ENCODE measurements at places on chromosomes 5 and 9. TPM values are rescaled to one million over a fixed set of nuclear protein-coding genes. Genes with fewer than 3 reads are reported as not detected.
A peak's percentile ranks its signal among the peaks of the same experiment; 100 is the strongest.

The PCDHB10 gene
- 1.3 TPM for total RNA-seq

The GFPT2 gene
- total RNA-seq: 1.9 TPM

GRCh38 chr9:125564631-125565030 lies 142.4 kb downstream of the MAPKAP1 start:
- no peak for DNase-seq

DNA sequence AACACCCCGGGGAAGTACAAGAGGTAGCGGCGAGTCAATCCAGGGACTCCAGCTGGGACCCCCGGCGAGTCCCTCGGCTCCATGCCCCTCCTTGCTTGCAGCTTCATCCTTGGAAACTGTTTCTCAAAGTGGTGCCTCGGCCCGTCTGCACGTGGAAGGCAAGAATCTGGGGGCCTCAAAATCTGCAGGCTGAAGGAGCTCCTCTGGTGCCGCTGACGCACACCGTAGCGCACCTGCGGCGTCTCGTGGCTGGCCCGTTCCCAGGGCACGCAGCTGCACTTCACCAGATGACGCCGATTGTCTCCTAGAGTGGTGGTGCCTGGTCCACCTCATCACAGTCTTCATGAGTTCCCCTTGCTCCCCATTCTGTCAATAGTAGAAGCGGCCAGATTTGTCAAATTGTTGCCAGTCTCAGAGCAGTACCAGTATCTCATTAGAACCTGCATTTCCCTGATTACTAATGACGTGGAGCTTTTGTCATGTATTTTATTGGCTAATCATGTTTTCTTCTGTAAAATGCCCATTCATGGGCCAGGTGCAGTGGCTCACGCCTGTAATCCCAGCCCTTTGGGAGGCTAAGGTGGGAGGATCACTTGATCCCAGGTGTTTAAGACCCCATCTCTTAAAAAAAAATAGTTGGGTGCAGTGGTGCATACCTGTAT lies 38.6 kb downstream of the GTF3C4 start:
- no peak for DNase-seq

- no peak for DNase-seq
Measured at GRCh38 chr5:1127959-1128785, 16.3 kb upstream of the SLC12A7 start.

DNA sequence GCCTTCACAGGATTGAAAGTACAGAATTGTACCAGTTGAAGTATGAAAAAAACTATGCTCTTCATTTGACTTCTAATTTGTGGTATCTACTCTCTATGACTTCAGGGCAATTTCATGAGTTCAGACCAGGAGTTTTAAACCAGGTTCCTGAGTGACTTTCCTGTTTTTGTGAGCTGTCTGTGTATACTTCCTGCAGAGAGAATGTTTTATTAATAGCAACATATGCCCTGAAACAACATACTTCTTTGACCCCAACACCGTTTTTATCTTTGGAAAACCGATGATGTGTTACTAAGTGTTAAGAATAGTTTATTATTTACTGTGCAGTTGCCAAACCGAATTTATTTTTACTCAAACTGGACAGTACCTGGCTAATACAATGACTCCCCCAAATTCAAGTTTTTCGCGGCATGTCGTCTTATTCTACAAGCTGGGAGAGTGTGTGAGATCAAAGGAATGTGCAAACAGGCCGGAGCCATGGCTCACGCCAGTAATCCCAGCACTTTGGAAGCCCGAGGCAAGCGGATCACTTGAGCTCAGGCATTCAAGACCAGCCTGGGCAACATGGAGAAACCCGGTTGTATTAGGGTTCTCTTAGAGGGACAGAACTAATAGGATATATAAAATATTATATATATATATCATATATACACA lies 58.7 kb upstream of the ERBIN start:
- DNase-seq: peak; percentile 94

- peak; percentile 28 for DNase-seq
Measured at GRCh38 chr5:158560170-158560569, 539.5 kb downstream of the EBF1 start.

GRCh38 chr5:157598350-157598936 lies 22.9 kb upstream of the ADAM19 start:
- no peak for DNase-seq

Data from M059J (cell line).